ENCODE measurements at places on chromosomes 6 and 20. TPM values are rescaled to one million over a fixed set of nuclear protein-coding genes. Genes with fewer than 3 reads are reported as not detected.
A peak's percentile ranks its signal among the peaks of the same experiment; 100 is the strongest.

The BANF2 gene
- total RNA-seq = not detected

DNA sequence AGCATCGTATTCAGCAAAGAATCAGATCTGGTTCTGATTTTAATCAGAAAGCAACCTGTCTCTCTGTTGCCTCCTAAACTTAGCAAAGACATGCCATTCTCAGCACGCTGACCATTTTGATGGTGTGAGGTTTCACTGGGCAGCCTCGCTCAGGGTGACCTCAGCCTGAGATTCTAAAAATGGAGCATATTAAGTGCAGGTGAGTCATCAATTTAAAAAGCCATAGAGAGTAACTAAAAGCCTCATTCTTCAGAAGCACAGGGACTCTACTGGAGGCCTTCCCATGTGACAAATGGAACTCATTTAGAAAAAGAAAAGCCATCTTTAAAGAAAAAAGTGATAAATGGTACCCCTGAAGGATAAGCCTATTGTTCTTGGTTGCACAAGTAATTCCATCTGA is 91.3 kb downstream of the FILIP1 start:
- peak; percentile 2 for DNase-seq

GRCh38 chr20:18985551-18985950 is 172.0 kb downstream of the SCP2D1 start:
- DNase-seq = no peak

DNA sequence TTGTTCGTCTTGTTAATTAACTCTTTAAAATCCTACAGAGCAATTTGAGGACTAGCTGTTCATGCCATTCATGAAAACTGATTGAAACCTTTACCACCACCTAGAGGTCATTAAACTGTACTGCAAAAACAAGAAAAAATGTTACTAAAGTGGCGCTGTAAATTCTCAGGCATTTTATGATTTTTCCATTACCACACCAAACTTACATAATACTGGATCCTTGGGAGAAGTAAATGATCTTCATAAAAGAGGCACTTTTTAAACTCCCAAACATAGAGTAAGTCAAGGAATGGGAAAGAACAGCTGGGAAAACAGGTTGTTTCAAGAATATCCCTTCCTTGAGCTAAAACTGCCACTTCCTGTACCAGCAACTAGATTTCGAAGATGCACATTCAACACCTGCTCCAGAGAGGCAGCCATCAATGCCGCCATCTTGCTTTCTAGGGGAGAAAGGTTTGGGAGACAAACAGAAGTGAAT is 54.3 kb downstream of the MYLIP start:
- DNase-seq = peak; percentile 57

GRCh38 chr6:93272211-93272610 is 147.1 kb downstream of the EPHA7 start:
- DNase-seq = no peak

DNA sequence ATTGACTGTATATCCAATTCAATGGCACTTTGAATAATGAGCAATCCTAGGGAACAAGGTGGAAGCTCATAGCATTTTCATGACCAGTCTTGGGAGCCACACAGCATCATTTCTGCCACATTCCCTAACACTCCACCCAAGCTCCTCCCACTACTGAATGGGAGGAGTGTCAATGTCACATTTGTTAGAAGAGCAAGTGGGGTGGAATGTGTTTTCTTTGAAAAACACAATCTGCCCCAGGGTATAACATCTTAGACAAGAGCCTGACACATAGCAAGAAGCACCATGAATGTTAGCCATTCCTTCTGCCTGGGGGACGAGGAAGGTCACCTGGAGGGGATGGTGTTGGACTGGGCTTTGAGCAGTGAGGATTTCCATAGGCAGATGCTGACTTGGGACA is 258.3 kb upstream of the PMEPA1 start:
- DNase-seq = no peak

DNA sequence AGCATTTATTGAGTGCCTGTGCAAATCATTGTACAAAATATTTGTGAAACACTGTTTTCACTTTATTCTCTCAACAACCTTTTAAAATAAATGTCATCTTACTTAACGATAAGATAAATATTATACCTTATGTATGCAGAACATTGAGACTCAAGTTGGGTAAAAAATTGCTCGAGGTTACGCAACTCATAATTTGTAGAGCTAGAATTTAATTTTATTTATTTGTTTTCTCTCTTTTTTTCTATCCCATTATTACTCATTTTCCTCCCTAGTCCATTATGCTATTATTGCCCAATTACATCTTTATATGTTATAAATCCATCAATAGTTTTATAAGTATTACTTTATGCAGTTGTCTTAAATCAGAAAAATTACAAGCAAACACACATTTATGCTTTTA is 77.4 kb upstream of the ELOVL5 start:
- DNase-seq = no peak

DNA sequence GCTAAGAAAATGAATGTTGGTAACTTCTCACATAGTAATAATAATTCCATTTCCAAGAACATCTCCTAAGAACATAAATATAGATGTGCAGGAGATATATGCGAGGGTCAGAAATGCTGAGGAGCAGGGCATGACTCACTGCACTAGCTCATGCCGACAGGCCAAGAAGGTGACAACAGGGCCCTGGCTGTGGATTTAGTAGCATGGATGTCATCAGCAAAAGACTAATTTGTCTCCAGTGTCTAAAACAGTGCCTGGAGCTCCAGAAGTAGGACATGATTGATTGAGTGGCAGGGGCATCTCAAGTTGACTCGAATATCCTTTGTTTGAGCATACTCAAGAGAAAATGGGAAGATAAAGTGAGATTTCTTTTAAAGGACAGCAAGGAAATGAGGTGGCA is 207.0 kb upstream of the FOXA2 start:
- no peak for DNase-seq

GRCh38 chr6:137589067-137589848 is 95.1 kb upstream of the OLIG3 start:
- no peak for DNase-seq

DNA sequence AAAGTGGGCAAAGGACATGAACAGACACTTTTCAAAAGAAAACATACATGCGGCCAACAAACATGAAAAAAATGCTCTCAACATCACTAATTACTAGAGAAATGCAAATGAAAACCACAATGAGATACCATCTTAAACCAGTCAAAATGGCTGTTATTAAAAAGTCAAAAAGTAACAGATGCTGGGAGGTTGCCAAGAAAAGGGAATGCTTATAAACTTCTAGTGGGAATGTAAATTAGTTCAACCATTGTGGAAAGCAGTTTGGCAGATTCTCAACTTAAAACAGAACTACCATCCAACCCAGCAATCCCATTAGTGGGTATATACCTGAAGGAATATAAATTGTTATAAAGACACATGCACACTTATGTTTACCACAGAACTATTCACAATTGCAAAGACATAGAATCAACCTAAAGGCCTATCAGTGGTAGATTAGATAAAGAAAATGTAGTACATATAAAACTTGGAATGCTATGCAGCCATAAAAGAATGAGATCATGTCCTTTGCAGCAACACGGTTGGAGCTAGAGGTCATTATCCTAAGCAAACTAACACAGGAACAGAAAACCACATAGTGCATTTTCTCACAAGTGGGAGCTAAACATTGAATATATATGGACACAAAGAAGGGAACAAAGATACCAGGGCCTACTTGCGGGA is 16.3 kb downstream of the CENPQ start:
- DNase-seq = no peak

The FANCE gene
- total RNA-seq = 22.2 TPM

Measured in G401 (cell line).